ENCODE measurements at places on chromosomes 11 and 22.

DNA sequence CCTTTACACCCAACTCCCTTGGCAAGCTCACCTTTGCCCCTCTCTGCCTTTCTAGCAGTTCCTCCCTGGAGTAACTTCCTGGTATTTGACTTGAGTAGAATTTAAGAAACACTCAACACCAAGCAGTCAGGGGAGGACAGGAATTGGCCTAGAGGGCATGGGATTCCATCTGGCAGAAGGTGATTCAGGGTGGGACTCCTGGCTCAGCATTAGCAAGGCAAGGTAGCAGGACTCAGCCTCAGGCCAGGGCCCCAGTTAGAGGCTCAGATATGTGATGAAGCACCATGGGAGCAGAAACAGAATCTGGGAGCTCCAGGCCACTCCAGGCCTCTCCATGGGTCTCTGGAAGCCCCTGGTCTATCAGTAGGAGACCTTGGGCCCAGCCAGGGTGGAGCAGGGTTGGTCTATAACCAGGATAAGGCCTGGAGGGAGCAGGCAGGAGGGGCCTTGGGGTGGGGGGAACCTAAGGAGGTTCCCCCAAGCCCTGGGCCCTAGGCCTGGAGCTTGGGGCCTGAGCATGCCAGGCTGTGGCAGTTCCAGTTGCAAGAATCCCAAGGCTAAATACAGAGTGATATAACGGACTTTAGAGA lies 148.2 kb downstream of the PARVA start:
- DNase-seq, result no peak

GRCh38 chr11:86440305-86440716 lies 65.6 kb downstream of the CCDC81 start:
- no peak for DNase-seq

- peak; percentile 94 for DNase-seq
These were observed at the start of gene EP300 for GRCh38 chr22:41092023-41092817. Gene EP300 (plus strand): TSS chr22:41092592. CDS start chr22:41093005, 413 bp downstream.

GRCh38 chr11:67270256-67271204 lies 4.3 kb downstream of the GRK2 start:
- peak; percentile 57 for DNase-seq

Data from mesenteric fat pad (tissue), 1 donor.